ENCODE measurements at places on chromosomes 1 and 21.

DNA sequence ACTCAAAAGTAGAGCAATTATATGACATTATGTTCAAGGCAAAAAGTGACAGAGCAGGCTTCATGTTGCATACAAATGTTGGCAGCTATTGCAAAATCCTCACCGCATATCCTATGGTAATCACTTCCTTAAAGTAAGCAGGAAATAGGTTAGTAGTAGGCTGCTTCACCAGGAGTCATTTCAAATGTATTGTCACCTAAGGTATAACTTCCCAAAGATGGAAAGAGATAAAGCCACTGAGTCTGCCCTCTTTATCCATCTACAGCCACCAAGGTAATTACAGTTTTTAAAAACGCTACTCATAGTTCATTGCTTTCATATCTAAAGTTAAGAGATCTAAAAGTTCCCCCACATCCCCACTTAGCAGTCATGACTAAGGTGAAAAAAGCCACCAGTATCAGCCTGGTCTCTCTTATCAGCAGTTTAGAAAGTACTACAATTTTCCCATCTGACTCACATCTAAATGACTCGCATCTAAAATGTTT, 31.6 kb upstream of the UBE2U start:
- DNase-seq, result no peak

DNA sequence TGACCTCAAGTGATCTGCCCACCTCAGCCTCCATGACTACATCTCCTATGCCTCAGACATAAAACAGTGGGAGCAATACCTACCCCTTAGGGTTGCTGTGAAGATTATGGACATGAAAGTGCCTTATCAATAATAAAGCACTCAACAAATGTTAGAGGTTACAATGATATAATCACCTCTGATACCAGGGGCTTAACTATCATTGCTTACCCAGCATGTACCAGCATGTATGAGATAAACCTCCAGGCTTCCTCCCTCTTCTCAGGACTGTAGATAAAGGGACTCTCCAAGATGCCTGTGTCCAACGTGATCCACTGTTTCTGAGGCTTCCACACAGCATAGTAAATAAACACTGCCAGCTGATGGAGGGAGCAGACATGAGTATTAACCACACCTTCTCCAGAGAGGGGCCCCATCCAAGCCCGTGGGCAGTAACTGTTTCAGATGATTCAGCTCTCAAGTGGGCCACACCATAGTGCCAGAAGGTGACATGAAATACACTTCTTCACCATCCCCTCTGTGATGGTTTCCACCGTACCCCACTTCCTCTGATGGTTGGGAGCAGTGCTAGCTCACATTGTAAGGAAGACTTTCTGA, 26.2 kb downstream of the RHBDL2 start:
- no peak for DNase-seq

DNA sequence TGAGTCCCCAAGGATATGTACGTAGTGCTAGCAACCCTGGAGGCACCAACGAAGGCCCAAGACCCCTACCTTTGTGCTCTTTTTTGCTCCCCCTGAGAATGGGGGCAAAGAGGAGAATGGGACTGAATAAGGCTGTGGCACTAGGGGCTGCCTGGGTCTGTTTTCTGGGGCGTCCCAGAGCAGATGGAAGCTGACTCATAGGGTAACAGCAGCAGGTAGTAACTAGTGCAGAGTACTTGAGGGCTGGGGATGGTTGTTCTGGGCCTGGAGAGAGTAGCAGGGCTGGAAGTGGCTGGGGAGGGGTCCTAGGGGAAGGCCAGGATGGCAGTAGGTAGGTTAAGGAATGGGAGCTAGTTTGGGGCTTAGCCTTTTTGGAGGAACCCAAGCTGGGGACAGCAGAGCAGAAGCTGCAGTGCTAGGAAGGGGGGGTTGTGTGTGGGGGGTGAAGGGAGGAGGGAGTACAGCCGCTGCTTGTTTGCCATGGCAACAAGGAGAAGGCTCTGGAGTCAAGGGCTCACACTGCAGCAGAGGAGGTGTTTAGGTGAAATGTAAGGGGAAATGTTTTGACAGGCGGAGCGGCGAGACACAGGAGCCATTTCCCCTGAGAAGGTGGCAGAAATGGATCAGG, 1.8 kb downstream of the NCDN start:
- no peak for DNase-seq

GRCh38 chr1:18940303-18941020, 16.0 kb downstream of the IFFO2 start:
- DNase-seq, result no peak

DNA sequence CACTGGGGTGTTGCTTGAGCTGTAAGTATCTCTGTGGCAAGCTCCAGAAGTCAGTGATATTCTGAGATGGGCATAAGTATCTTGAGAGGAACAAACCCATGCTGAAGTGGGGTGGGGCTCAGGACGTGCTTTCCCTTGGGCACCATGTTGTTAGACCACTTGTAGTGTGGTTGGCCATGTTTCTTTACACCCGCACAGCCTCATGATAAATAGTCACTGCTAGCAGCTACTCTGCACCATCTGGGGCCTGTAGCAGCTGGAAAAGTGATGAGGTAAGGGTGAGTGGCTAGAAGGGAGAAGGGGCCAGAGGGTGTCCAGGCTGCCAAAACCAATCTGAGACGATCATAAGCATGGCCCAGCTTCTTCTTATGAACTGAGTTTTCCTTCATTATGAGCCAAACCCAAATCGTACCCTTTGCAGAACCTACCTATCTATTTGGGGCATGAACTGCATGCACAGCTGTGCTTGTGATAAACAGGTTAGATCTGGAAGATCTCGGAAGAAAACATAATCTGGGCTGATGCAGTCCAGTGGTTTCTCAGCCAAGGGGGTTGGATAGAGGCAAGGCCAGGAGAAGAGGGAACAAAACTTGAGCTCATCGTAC, 91.9 kb upstream of the IRF2BP2 start:
- no peak for DNase-seq

GRCh38 chr21:32940079-32941014, 85.4 kb upstream of the OLIG2 start:
- peak; percentile 32 for DNase-seq

- DNase-seq, result no peak
These were observed 27.2 kb upstream of the ATP1A1 start for GRCh38 chr1:116345843-116346242.

GRCh38 chr1:31583995-31584868, 7.9 kb downstream of the TINAGL1 start:
- DNase-seq, result no peak

GRCh38 chr1:67792103-67792502, 41.2 kb downstream of the GNG12 start:
- DNase-seq, result no peak

DNA sequence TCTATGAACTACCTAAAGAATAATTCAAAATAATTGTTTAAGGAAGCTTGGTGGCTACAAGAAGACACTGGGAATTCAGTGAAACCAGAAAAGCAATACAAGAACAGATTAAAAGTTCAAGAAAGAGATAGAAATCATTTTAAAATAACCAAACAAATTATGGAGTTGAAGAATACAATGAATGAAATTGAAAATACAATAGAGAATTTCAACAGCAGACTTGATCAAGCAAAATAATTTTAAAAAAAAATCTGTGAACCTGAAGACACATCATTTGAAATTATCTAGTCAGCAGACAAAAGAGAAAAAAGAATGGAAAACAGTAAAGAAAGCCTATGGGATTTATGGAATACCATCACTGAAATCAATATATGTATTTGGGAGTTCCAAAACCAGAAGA, 31.2 kb upstream of the WNT2B start:
- no peak for DNase-seq

DNA sequence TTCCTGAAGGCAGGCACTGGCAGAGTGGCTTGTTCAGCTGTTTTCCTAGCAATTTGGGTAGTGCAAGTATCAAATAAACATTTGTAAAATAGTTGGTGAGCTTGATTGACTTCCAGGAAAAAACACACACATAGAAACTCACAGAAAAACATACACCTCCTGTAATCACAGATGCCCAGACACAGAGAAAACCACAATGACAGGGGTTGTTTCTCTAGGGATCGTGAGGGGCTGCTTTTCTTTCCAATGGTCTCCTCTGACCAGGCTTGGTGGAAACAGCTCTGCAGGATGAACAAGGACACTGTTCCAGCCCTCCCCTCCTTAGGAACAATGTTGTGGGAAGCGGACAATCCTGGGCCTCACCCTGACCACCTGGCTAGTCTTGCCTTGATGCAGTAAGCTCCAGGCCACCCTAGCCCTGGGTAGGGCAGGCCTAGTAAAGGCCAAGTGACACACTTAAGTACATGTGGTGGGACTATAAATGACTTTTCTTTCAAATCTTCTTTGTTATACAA, 142.5 kb upstream of the HMGB4 start:
- no peak for DNase-seq

DNA sequence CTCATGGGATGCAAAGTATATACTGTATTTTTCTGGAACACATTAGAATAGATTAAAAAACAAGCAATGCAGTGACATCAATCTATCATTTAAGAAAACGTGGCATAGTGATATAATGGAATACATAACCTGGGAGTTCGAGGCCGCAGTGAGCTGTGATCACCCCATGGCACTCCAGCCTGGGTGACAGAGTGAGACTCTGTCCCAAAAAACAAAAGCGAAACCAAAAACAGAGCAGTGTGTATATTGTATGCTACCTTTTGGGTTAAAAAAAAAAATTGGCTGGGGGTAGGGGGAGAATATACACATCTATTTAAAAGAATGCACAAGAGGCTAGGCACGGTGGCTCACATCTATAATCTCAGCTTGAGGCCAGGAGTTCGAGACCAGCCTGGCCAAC, 13.5 kb downstream of the SLC2A1 start:
- DNase-seq, result no peak

GRCh38 chr1:221916176-221916575, 174.3 kb upstream of the DUSP10 start:
- no peak for DNase-seq

DNA sequence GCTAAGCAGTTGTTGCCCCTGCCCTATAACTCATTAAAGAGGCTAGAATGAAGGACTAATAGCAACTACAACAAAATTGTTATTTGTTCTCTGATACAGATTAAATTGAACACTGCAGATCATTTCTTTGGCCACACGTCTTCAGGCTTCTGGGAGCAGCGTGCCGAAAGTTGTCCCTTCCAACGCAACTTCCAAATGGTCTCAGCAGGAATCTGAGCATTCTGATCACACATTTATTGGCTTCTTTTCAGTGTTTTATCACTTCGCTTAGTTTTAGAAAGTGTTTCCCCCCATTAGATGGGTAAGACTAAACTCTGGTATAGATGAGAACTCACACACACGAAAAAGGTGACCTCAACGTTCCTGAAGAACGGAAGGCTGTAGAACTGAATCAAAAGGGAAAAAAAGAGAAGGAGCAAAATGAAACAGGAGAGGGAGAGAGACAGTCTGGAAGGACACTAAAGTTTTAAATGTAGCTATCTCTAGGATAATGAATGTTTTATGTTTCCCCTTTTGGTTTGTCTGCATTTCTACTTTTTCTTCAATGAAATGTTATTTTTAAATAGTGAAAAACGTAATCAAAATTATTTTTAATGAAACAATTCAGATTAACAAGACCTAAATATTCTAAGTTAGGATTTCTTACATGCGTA, 336.5 kb downstream of the RRAGC start:
- DNase-seq, result no peak

DNA sequence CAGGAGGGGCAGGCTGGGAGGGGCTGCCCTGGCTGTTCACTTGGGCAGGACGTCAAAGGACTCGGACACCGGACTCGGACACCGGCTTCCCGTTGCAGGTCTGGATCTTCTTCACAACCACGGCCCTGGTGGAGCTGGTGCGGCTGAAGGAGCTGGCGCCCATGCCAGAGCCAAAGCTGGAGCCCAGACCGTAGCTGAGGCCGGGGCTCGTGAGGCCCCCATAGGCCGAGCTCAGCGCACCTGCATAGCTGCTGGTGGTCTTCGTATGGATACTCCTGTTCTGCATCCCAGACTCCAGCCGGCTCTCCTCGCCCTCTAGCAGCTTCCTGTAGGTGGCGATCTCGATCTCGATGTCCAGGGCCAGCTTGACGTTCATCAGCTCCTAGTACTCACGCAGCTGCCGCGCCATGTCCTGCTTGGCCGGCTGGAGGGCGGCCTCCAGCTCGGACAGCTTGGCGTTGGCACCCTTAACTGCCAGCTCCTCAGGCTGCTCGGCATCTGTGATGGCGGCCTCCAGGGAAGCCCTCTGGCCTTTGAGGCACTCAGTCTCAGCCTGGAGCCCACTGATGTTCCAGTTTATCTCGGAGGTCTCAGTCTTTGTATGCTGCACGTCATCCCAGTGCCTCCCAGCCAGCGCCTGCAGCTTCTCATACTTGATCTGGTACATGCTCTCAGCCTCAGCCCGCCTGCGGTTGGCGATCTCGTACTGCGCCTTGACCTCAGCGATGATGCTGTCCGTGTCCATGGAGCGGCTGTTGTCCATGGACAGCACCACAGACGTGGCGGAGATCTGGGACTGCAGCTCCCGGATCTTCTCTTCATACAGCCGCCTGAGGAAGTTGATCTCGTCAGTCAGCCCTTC, 15.1 kb upstream of the KLF17 start:
- DNase-seq, result no peak

GRCh38 chr1:8213136-8213535, 104.8 kb upstream of the SLC45A1 start:
- no peak for DNase-seq

DNA sequence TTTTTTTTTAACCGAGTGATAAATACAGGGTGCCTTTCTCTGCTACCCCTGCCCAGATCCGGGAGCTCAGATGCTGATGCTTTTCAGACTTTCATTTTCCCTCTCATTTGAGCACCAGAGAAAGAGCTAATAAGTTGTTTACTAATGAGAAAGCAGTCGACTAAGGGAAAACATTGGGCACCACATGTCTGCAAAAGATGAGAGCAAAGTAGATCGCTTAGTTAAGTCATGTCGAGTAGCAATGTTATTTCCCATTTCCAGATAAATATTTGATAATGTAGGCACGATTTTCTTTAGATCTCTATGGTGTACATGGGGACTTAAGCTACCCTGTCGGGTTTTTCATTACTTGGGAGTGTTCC, 1.2 kb downstream of the PKN2 start:
- DNase-seq, result no peak

DNA sequence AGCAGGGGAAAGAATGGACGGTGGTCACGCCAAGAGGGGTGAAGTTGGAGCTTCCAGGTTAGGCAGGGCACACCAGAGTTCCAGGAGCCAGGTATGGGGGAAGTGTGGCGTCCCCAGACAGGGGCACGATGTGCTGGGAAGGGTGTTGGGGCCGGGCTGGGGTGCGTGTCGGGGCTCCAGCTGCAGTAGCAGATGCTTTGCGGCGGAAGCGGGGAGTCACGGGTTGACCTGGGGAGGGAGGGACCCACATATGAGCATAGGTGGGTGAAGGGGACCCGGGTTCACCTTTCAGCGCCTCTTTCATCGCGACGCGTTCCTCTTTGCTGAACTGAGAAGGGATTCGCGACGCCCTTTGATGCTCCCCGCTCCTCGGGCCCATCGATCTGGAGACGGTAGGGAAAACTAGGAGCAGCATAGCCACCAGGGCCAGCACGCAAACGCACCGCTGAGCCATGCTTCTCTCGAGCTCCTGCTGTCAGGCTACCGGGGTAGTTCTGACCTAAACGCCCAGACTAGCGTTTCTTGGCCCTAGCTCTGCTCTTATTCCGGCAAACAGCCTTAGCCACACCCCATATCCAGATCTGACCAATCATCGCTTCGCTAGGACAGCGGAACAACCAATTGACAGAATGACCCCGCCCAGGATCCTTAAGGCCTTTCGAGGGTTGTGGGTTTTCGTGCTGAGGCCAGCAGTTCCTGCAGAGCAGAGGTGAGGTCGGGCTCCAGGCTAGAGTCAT, at the start of gene PM20D1:
PM20D1 (minus strand) TSS at position 514 of the 737 bp plus-strand sequence; CDS start at position 454, 60 bp downstream.
- peak; percentile 64 for DNase-seq

- no peak for DNase-seq
These were observed 49.5 kb downstream of the DR1 start for GRCh38 chr1:93395195-93395594.

Data from activated T-cell treated with anti-CD3 and anti-CD28 coated beads for 24 hours (primary cell).